Left ventricle myocardium inferior (tissue), 1 donor: ENCODE measurements at places on chromosomes 1 and 21. TPM values are rescaled to one million over a fixed set of nuclear protein-coding genes. Genes with fewer than 3 reads are reported as not detected.

DNA sequence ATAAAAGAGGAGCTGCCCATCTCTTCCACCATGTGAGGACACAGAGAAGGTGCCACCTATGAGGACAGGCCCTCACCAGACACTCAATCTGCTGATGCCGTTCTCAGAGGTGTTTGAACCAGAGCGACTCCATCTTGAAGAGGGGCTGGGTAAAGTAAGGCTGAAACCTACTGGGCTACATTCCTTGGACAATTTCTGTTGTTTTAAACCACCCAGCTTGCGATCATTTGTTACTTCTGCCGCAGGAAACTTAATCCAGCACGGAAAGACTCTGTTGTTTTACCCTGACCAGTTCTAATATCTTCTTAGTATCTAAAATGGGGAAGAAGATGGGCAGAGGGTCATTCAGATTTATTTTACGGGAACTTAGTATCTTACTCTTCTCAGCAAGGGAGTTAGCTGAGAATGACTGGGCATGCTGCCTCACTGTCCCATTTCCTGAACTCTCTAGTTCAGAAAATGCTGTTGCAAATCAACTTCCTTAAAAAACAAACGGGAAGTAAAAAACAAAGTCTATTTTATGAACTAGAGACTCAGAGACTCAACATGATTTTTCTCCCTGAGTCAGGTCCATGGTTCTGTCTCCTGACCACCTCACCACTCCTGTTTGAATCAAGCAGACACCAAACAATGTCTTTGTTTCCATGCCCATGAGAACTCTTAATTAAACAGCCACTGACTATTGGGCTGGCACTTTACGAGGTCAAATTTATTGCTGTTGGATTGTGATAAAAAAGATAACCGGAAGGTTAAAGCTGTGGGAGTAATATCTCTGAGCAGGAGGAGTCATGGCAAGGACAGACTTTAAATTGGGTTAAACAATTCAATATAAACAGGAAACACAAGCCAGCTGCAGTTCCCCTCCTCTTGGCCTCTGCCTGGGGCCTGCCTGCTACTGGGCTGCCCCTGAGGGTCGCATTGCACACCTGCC is 23.8 kb upstream of the IFNAR1 start:
- no peaks in the 10 kb centered on the region for H3K27me3 ChIP-seq
- no peak for DNase-seq
- H3K27ac ChIP-seq, result peak overlapping the region; percentile 84
- peaks cover 36% of the 10 kb centered on the region for H3K4me1 ChIP-seq

- peaks cover 41% of the 10 kb centered on the region for H3K27me3 ChIP-seq
- no peak overlapping the region for H3K27ac ChIP-seq
- H3K36me3 ChIP-seq, result no peaks in the 10 kb centered on the region
Measured at GRCh38 chr21:41600116-41600515, 92.2 kb upstream of the TMPRSS2 start.

DNA sequence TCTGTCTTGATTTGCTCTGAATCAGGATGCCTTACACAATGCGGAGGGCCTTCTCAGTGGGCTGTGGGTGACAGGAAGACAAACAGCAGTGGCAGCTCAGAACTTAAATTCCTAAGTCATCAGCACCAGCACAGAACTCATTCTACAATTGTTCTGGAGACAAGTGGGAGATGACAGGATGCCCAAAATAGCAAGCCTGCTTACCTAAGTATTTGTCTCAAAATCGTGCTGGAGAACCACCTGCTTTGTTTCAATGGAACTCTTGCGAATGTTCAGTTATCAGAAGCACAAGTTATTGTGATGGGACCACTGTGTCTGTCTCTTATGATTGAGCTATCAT is 76.1 kb downstream of the VCAM1 start:
- peaks cover 4% of the 10 kb centered on the region for H3K27me3 ChIP-seq
- H3K4me1 ChIP-seq, result peaks cover 11% of the 10 kb centered on the region
- no peaks in the 10 kb centered on the region for H3K36me3 ChIP-seq
- no peak overlapping the region for H3K4me3 ChIP-seq
- H3K27ac ChIP-seq, result no peak overlapping the region
- DNase-seq, result no peak

DNA sequence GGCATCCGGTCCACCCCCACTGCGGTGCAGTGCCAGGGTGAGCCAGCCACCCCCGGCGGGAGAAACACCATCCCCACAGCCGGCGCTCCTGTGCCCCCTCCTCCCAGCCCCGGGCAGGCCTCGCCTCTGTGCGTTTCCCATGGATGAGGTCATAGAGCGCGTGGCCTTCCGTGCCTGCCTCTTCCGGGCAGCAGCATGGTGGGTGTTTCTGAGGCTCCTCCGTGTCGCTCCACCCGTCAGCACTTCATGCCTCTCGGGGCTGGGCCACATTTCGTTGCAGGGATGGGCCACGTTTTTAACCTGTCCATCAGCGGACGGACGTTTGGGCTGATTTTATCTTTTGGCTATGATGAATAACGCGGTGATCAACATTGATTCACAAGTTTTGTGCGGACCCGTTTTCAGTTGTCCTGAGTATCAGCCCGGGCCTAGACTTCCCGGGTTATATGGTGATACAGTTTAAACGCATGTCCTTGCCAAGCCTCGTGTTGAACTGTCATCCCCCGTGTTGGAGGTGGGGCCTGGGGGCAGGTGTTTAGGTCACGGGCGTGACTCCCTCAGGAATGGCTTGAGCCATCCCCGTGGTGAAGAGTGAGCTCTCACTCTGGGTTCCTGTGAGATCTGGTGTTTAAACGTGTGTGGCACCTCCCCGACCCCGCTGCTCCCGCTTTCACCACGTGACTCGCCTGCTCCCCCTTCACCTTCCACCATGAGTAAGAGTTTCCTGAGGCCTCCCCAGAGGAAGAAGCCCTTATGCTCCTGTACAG is 64.8 kb downstream of the SLX9 start:
- H3K27ac ChIP-seq, result no peak overlapping the region
- no peaks in the 10 kb centered on the region for H3K27me3 ChIP-seq
- no peak overlapping the region for H3K4me3 ChIP-seq

- H3K4me3 ChIP-seq, result no peak overlapping the region
- no peaks in the 10 kb centered on the region for H3K36me3 ChIP-seq
- DNase-seq, result no peak
- peaks cover 43% of the 10 kb centered on the region for H3K4me1 ChIP-seq
- no peak overlapping the region for H3K27ac ChIP-seq
Measured at GRCh38 chr21:37075214-37075770, 2.2 kb downstream of the TTC3 start.

GRCh38 chr21:28719723-28720122 is 273.0 kb downstream of the LTN1 start:
- no peaks in the 10 kb centered on the region for H3K36me3 ChIP-seq
- no peak overlapping the region for H3K27ac ChIP-seq

DNA sequence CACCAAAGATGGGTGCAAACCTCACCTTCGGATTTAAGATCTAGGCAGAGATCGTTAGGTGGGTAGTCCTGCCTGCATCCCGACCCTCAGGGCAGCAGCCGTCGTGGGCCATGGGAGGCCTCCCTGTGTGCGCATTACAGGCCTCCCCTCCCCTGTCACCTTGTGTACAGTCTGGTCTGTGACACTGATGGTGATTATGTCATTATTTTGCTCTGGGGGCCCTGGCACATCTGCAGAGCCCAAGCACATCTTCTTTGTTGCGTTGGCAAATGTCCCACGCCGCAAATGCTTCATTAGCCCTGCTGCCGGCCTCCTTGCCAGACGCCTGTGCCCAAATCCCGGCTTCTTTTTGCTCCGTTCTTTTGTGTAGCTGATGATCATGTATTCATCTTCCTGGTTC is 31.7 kb downstream of the PROX1 start:
- peaks cover 6% of the 10 kb centered on the region for H3K36me3 ChIP-seq
- H3K4me1 ChIP-seq, result peaks cover 63% of the 10 kb centered on the region
- peak overlapping the region; percentile 95 for H3K27ac ChIP-seq
- no peak for DNase-seq
- H3K4me3 ChIP-seq, result no peak overlapping the region

- no peak overlapping the region for H3K27ac ChIP-seq
- H3K27me3 ChIP-seq, result no peaks in the 10 kb centered on the region
- no peak for DNase-seq
- H3K4me1 ChIP-seq, result no peaks in the 10 kb centered on the region
Measured at GRCh38 chr1:231481289-231481688, 47.2 kb upstream of the TSNAX start.

Gene OR2M4
- total RNA-seq, result not detected

Gene HES3
- total RNA-seq, result not detected

Gene TRIM45
- total RNA-seq, result 13.0 TPM

Gene GADD45A
- total RNA-seq, result 65.0 TPM

Gene LCA5L
- 0.80 TPM for total RNA-seq

Gene AMIGO1
- 19.4 TPM for total RNA-seq

Gene BEST4
- 0.11 TPM for total RNA-seq
